ENCODE measurements at places on chromosomes 3 and 15.

DNA sequence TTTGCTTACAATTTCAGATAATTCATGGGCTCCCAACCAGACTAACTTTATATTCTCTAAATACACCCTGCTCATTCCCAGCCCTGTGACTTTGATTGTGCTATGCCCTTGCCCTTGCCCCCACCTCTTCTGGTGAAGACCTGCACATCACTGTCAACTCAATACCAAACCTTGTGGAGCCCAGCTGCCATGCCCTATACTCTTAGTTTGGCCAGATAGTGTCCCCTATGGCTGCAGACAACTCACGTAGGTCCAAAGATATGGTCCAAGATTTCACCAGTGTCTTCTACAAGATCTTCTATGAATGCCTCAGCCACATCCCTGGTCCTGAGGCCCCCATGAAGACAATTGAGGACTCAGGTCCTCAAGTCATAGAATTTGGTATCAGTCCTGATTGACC lies 118.3 kb upstream of the EIF1B start:
- DNase-seq: no peak

DNA sequence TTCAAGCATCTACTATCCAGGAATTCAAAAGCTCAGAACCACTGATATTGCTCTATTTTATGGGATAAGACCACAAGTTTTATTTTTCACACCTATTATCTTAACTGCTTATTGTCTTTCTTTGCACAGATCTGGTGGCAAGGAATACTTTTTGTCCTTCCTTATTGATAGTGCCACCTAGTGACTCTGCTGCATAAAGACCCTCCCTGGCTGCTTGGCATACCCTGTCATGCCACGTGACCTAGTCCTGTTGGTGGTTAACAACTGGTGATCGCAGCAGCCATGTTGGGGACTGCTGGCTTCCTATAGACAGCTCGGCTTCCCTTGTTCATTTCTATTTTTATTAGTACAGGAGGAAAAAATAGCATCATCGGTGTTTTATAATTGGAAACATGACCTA lies 236.3 kb downstream of the MEX3B start:
- no peak for DNase-seq

GRCh38 chr3:13235079-13235478 lies 161.8 kb upstream of the IQSEC1 start:
- peak; percentile 4 for DNase-seq

GRCh38 chr3:183074261-183074660 lies 25.0 kb downstream of the MCCC1 start:
- DNase-seq: no peak

DNA sequence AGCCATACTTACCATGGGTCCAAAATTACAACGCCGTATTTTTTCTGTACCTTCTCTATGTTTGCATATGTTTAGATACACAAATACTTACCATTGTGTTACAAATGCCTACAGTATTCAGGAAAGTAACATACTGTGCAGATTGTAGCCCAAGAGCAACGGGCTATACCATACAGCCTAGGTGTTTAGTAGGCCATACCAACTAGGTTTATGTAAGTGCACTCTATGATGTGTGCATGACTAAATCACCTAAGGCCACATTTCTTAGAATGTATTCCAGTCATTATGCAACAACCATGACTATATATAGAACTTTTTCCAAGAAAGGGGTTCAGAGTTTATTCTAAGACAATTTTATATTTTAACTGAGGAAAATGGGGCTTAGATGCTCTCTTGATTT lies 411.7 kb downstream of the MAGI1 start:
- DNase-seq: no peak

DNA sequence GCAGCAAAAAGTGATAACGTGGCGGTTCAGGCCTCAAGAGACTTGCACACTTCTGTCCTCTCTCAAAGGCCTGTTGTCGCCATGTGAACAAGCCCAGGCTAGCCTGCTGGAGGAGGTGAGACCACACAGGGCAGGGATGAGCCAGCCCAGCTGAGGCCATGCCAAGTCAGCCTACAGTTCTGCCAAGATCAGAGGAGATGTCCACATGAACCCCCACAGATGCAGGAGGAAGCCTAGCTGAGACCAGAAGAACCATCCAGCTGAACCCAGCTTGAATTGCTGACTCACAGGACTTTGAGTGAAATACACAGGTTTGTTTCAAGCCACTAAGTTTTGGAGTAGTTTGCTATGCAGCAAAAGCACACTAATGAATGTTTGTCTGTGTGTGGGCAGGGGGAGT lies 50.3 kb upstream of the SEC13 start:
- DNase-seq: no peak

GRCh38 chr3:192481638-192482037 lies 245.7 kb downstream of the FGF12 start:
- DNase-seq: no peak

Data from CD4-positive, alpha-beta T cell treated with Interleukin-2 at 100 ng/mL for 4 hours (primary cell).